Activated CD4-positive, alpha-beta T cell treated with anti-CD3 and anti-CD28 coated beads, Interleukin-2, Interleukin-6, amounts not matched to agents 100 ng/mL and 50 ng/mL, durations not matched to agents 16 hours and 8 hours (primary cell): ENCODE measurements at places on chromosomes 4 and X.

DNA sequence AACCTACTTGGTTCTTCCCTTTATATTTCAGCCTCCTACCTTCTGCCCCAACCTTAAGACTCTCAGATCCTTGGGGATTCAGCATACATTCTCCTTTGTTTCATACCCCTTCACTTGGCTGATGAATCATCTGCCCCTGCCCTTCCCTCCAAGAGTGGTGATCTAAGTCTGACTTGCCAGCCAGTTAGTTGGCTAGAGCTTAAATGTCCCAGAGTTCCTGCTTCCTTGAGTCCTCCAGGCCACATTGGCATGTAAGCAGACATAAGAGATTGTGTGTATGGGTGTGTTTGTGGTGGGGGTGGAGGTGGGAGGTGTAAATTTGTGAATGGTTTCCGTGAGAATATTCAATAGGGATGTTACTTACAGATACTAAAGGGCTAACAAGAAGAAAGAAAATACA lies 3.7 kb upstream of the TEX13D start:
- peak; percentile 23 for DNase-seq

DNA sequence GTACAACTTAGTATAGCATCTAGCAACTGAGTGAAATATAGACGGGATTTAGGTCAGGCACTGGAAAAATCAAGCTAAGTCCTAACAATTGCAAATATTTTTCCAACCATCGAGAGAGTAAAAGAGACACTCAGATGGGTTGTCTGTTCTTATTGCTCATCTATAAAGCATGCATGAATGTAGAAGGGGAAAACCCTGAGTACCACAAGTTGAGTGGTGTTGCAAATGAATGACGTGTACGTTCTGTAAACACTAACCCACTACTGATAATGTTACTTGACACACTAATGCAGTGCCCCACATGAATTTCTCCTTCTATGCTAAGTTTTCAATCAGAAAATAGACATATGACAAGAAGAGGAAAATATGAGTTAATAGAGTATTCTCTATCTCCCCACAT lies 211.2 kb downstream of the COX18 start:
- DNase-seq: no peak

DNA sequence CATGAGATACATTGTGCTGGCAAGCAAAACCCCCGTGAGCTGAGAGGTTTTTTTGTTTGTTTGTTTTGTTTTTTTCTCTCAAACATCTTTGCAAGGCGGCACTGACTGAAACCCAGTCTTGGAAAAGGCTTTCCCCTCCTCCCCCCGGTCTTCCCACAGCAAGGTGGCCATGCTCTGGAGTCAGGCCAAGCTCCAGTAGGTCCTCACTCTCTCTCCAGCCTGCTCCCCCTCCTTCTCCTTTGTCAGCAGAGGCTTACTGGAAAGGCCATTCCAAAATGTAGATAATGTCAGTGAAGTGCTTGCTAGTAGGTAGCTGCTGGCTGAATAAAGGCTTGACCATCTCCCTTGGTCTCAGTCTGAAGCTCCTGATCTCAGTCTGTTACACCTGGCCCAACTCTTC lies 32.6 kb downstream of the FRMPD3 start:
- DNase-seq: no peak

- no peak for DNase-seq
Measured at GRCh38 chr4:15765391-15765790, 12.7 kb upstream of the CD38 start.

DNA sequence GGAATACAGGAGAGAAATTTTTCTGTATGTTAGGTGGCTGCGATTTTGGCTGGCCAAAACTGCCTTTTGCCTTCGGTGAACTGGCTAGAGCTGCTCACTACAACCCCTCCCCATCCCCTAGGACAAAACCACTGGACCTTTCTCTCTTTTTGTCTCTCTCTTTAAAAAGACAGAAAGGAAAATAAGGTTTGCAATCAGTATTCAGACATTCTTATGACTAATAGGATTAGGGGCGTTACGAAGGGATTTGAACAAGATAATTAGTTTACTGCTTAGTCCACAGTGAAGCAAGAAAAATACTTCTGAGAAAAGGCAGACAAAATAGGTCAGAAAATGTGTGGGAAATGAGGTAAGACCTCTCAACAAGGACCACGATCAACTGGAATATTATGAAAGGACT lies 180.4 kb downstream of the SLIT2 start:
- DNase-seq: no peak

DNA sequence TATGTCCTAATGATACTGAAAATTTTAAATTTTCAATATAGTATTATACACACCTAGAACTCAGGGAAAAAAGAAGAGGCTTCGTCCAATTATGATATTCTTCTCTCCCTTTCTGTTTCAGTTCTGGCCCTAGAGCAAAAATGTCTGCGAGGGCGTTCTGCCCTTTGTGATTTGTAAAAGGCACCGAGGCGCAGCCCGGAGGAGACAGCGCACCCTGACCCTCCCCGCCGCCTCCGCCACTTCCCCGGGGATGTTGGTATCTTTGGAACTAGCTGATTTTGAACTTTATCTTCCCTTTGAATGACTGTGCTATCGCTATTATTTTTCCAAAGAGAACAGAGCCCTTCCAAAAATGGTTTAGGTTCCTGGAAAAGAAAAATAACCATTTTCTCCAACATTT lies 173.2 kb upstream of the FAM9B start:
- DNase-seq: no peak

DNA sequence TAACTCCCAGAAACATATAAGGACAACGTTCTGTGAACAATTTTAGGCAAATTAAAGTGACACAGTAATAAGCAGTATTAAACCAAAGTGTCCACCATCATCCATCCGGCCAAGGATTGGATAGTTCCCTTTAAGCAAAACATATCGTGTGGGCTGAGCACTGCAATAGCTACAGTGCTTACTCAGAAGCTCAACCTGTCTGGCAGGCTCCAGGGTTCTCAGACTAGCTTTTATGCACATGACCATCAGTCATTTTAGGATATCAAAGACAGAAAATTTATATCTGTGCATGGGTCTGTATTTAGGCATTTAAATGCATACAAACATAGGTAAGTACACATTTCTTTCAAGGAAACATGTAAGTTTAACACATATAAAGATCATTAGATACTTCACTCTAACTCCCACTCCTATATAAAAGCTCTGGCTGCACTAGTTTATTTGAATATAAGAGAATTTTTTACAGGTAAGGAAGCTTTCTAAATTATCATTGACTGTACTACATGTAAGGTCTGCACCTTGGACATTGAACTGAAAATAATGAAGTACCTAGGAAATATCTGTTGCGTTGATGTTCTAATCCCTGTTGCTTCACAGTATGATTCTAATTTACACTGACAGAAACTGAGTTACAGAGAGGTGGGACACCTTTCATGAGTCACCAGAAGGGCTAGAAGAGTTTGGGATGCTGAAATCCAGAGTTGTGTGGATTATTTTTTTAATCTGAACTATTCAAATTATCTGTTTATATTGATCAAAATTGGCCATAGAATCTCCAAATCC lies 67.6 kb downstream of the ELOVL6 start:
- no peak for DNase-seq

DNA sequence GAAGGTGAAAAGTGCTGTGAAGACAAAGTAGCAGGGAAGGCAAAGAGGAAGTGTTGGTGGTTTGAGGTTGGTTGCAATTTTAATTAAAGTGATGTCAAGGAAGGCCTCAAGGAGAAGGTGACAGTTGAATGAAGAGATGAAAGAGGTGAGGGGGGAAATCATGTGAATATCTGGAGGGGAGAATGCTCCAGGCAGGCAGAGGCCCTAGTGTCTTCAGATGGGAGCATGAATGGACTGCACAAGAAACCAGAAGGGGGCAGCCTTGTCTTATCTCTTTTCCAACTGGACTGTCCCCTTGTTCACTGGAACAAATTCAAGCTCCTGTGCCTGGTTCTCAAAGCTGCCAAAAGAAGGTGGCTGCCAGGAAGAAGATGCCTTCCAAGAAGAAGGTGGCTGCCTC lies 68.4 kb downstream of the MAOB start:
- peak; percentile 5 for DNase-seq

DNA sequence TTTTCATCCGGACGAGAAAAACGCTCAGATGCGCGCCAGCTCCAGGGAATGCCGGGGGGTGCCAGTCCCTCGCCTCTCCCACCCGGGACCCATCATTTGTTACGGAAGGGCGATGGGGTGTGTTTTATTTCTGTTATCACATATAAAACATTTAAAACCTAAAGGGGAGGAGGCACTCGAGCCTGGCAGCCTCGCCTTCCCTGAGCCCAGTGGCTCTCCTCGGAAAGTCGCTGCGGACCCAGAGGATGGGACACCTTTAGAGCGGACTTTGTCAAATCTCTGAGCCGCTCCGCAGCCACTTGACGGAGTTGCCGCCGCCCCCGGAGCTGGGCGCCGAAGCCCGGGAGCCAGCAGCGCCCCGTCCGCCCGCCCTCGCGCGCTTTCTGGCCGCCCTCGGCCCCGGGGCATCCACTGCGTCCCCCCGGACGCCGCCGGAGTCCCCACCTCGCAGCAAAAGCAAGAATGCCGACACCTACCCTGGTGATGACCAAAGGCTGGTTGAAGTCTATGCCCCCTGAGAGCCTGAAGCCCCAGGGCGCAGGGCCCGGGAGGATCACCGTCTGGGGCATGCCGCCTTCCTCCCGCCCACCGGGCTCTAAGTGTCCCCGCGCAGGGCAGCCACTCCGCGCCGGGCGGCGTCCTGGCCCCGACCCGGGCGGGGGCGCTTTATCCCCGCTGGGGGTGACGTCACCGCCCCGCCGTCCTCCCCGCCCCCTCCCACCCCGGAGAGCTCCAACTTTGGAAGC lies at the start of gene PDLIM3:
Gene PDLIM3 (minus strand): TSS at position 642 of the 746 bp plus-strand sequence. CDS start 73 bp downstream, at position 569.
- no peak for DNase-seq

- no peak for DNase-seq
Measured at GRCh38 chrX:20091499-20091898, 25.2 kb downstream of the MAP7D2 start.

DNA sequence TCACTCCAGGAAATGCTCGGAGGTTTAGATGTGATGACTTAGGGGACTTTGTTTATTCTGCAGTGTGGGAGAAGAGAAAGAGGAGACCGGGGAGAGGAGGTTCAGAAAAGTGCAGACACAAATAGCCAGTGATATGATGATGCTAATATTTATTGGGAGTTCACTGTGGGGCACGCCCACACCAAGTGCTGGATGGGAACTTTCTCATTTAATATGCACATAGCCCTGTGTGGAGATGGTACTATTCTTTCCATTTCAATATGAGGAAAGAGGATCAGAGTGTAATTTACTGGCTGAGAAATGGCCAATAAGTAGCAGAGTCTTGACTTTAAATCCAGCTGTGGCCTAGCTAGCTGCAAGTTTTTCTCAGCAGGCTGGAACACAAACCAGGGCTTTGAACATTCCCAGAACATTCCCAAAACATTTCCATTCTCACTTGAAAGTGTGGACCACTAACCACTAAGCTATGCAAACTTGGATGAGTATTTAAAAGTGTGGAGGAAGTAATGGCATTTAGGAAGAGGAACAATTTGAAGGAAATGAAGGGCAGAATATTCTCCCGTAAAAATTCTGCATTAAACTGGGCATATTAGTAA lies 231.7 kb downstream of the HS3ST1 start:
- no peak for DNase-seq

GRCh38 chrX:82816001-82816400 lies 692.1 kb upstream of the POU3F4 start:
- DNase-seq: no peak

DNA sequence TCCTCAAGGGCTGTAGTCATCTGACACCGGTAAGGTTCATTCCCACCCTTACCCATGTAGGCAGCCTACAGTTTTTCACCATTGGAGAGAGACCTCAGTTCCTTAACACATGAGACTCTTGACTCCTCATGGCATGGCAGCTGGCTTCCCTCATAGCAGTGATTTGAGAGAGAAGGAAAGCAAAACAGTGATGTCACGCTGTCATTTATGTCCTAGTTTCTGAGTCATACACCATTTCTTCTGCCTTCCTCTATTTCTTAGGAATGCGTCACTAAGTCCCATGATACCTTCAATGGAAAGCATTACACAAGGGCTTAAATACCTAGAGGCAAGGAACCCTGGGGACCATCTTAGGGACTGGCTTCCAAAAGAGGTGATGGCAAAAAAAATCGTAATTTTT lies 226.1 kb downstream of the SPCS3 start:
- no peak for DNase-seq

DNA sequence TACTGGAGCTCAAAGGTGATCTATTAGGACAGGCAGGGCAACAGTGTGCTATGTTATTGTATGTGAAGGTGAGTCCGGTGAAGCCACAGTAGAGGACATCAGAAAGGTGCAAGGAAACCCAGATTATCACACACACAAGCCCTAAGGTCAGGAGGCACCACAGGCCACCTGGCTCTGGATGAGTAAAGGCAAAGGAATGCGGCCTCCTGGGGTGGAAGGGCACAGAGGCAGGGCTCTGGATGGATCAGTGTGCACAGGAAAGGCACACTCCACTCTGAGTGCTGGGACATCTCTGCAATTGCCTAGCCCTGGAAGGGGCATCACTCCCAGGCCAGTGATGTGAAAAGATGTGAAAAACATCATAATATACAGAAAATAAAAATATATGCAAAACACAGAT lies 683.5 kb downstream of the TRIML1 start:
- DNase-seq: no peak

DNA sequence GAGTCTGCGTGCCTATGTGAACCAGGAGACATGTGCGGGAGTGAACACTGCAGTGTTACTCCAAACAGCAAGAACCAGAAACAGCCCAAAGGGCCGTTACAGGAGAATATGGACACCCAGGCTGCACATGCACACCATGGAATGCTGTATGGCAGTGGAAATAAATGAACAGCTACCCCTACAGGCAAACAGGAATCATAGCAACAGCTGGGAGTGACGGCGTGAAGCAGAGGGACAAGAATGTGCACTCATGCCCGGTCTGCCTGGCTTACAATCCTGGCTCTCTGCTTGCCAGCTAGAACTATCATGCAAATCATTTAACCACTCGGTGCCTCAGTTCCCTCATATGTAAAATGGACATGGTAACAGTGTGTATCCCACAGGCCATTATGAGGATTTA lies 16.6 kb downstream of the GPKOW start:
- no peak for DNase-seq

DNA sequence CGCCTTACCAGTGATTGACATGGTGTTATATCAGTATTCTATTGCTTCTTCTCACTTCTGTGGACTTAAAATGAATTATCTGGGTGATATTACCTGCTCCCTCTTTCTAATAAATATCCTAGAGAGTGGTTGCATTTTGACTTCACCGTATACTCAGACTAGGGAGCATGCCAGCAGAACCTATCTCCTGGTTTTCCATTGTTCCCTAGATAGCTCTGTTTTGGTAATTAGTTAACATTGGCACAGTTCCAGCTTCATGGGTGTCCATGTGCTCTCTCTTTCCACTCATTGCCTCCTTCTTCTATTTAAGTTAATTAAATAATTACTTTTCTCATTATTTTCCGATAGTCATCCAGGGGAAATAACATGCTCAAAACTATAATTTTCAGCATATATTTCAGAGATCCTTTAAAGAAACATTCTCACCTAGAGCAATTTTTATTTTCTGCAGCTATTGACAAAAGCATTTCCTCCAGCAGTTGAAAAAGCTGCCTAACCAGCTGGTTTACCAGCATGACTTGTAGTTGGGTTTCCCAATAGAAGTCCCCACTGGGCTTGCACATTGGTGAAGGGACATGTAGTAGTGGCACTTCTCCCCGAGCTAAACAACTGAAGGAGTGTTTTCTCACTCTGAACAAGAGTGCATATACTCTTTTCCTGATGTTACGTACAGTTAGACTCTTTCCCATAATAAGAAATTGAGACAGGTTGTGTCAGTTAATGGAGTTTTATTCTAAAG lies 27.9 kb upstream of the PAPSS1 start:
- no peak for DNase-seq
